Esophagus muscularis mucosa (tissue), 4 donors: ENCODE measurements at places on chromosomes 16 and 17. TPM values are rescaled to one million over a fixed set of nuclear protein-coding genes. Genes with fewer than 3 reads are reported as not detected.

- DNase-seq: no peak
Measured at GRCh38 chr17:13996748-13997147, 72.6 kb upstream of the COX10 start.

HOXB8 gene
- total RNA-seq: not detected

SLC25A19 gene
- total RNA-seq: 9.6 TPM

DNA sequence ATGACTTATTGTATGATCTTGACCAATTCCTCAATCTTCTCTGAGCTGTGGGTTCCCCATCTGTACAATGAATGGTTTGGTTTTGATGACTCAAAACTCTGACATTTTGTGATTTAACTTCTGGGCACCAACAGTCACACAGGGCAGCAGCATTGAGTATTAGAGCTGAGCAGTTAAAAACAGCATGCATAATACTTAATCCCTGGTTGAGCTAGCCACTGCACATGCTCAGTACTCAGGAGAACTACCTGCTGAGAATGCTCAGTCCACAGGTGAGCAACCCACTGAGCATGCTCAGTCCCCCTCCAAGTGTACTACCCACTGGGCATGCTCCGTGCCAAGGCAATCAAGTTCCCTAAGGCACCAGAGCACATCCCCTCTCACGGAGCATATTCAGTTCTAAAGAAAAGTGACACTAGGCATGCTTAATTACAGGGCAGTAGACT is 68.7 kb downstream of the AIPL1 start:
- peak; percentile 89 for DNase-seq

UMOD gene
- not detected for total RNA-seq

DNA sequence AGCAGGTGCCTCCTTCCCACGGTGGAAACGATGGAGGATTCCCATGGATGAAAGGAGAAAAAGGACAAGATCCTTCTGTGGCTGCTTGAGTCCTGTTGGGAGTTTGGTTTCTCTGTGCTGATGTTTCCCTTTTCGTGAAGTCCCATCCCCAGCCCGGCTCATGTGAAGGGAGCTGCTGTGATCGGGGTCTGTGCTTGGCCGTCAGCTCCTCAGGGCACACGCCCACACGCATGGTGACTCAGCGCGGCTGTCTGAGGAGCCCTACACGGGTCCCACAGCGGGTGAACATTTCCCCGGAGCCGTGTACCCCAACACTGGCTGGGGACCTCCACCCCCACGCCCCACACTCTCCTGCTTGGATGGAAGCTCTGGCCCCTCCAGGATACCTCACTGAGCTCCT is 44.5 kb upstream of the SSTR5 start:
- no peak for DNase-seq

DNA sequence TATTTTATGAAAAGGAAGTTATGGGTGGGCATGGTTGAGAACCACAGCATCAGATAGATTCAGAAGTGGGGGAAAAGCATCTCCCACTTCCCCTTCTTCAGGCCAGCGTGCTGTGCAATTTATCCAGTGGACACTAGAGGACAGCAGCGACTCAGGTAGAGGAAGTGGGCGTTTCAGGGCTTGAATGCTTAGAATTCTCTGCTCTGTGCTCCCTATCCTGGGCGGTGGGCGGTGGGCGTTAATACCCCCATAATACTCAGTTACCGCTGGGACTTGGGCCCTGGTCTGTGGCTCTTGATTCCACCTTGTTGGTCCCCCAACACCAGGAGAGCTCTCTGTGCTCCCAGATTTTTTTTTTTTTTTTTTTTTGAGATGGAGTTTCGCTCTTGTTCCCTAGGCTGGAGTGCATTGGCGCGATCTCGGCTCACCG is 3.7 kb upstream of the LYZL6 start:
- DNase-seq: no peak

MYH2 gene
- total RNA-seq: 0.33 TPM

DNA sequence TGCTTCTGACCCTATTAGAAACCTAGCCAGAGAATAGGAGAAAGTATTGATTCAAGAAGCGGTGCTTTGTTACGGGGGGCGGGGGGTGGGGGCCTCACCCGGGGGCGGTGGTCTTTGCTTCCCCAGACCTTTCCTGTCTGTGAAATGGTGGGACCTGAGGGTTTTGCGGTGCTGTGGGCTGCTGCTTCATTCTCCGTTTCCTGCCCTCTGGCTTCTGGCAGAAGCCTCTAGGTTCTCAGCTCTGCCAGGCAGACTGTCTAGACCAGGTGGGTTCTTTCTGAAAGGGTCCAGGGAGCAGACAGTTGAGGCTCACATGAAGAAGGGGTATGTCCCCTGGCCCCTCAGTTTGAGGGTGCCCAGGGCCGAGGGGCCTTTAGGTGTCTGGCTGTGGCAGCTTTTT is 14.0 kb downstream of the GSE1 start:
- DNase-seq: no peak

SLFN12L gene
- total RNA-seq: 0.32 TPM

- no peak for DNase-seq
Measured at GRCh38 chr17:17322516-17323510, 19.6 kb downstream of the NT5M start.

- no peak for DNase-seq
Measured at GRCh38 chr17:63681530-63681929, 18.4 kb downstream of the LIMD2 start.

DNA sequence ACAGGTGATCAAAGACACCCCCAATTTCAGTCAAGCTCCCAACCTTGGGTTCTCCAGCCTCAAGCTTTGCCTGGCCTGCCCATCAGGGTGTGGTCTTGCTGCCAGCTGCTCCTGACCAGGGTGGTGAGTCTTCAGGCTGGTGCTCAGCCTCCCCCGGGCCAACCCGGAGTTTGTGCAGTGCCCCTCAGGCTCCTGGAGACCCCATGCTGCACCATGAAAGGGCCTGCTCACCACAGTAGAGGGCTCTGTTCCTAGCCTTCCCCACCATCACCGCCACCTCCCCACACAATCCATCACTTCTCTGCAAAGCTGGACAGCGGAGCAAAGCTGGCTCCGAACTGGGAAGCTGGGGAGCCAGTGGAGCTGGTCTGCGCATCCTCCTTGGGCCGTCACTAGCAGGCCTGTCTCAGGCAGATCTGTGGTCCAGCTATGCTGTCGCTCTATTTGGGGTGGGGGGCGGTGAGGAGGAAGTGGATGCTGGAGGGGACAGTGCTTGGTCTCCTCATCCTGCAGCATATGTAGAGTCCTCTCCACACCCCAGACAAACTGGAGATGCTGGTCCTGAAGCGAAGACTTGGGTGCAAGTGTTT is 88.5 kb upstream of the RPL38 start:
- no peak for DNase-seq
